Renal cortex interstitium (tissue), 15 donors: ENCODE measurements at places on chromosomes 12 and 14. TPM values are rescaled to one million over a fixed set of nuclear protein-coding genes. Genes with fewer than 3 reads are reported as not detected.

SOAT2 gene
- 2.0 TPM for polyA plus RNA-seq

TUBA1A gene
- 362 TPM for polyA plus RNA-seq

TBC1D30 gene
- 5.8 TPM for polyA plus RNA-seq

OLR1 gene
- 1.3 TPM for polyA plus RNA-seq

C3AR1 gene
- 3.0 TPM for polyA plus RNA-seq
